Epithelial cell of esophagus (primary cell): ENCODE measurements at places on chromosomes 3 and 15.

- DNase-seq, result no peak
Measured at GRCh38 chr3:133857767-133858166, 37.9 kb downstream of the RAB6B start.

DNA sequence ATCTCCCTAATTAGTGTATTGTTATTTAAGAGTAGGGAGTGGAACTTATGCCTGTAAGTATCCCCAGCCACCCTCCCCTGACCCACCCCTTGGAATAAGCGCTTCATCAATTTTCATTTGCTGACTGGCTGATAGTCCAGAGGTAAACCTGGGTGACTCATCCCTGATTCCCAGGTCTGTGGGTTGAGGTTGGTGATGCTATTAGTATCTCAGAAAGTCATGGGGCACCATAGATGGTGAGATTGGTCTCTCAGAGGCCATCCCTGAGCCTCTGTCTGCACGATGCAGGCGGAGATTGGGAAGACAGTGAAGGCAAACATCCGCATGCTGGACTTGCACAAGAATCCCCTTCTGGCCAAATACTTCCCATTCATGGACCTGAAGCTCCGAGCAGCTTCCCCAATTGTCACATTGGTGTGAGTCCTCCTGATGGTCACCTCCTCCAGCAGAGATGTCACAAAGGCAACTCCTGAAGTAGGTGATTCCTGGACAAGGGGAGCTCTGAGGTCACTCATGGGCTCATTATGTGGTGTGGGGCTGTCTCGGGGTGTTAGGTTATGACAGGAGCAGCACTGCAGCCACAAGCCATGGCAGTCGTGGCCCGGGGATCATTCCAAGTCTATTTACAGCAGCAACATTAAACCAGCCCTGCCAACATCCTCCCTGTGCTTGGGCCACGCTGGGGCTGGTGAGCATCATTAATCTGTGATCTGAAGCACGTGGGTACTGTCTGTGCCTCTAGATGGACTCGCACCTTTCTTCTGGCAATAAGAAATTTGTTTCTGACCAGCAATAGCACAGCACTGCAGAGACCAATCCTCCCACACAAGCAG, 6.8 kb upstream of the TXNRD3 start:
- peak; percentile 15 for DNase-seq

DNA sequence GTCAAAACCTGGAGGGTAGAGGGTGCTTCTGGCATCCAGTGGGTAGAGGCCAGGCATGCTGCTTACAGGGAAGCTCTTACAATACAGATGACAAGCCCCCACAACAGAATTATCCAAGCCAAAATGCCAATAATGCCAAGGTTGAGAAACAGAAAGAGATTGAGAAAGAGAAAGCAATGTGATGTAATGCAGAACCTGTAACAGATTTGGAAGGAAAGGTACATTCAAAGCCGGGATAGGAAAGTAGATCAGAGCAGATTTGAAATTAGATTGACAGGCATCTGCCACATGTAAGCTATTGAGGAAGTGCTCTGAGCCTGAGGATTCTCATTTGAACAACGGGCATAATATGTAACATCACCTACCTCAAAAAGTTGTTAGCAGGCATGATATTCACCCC, 157.9 kb downstream of the FHIT start:
- no peak for DNase-seq

DNA sequence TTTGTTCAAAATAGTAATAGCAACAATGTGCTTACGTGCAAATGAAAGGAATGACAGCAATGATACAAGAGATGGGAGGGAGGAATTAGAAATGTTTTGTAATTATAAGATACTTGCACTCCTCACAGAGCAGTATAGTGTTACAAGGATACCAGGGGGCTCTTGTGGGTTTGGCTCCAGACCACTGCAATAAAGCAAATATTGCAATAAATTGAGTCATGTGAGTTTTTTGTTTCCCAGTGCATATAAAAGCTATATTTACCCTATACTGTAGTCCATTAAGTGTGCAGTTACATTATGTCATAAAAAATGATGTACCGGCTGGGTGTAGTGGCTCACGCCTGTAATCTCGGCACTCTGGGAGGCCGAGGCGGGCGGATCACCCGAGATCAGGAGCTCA, 864.3 kb downstream of the NSUN3 start:
- no peak for DNase-seq

DNA sequence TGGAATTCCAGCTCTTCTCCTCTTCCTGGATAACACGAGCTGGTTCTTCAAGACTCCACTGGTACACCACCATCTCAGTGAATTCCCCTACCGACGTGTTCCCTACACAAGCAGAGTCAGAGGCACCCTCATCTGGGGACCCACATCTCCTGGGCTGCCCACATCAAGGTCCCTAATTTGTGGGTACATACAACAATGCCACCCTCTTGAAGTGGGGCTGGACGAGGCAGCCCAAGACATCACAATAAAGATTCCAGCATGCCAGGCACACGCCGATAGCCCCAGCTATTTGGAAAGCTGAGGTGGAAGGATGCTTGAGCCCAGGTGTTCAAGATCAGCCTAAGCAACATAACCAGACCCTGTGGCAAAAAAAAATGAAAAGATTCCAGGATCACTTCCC, 221.2 kb upstream of the LINGO1 start:
- DNase-seq, result no peak

GRCh38 chr3:122665226-122665786, 15.3 kb upstream of the PARP14 start:
- DNase-seq, result no peak

- DNase-seq, result peak; percentile 81
Measured at GRCh38 chr15:89197503-89197971, 23.8 kb downstream of the RLBP1 start.

DNA sequence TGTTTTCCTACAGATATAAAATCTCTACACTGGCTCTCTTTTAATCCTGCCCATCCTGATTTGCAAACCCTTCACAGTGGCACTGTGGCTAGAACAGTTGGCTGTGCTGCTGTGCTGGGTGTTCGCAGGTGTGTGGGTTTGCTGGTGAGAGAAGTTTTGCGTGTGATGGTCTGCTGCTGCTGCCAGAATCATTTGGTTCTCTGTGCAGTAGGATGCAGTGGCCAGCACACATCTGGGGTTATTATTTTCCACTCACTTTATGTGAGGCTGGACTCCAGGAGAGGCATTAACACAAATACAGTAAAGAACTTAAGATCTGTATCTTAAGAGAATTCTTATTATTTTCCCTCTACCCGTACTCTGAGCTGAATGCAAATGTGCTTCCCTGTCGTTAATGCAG, 16.0 kb upstream of the PSMD6 start:
- no peak for DNase-seq

DNA sequence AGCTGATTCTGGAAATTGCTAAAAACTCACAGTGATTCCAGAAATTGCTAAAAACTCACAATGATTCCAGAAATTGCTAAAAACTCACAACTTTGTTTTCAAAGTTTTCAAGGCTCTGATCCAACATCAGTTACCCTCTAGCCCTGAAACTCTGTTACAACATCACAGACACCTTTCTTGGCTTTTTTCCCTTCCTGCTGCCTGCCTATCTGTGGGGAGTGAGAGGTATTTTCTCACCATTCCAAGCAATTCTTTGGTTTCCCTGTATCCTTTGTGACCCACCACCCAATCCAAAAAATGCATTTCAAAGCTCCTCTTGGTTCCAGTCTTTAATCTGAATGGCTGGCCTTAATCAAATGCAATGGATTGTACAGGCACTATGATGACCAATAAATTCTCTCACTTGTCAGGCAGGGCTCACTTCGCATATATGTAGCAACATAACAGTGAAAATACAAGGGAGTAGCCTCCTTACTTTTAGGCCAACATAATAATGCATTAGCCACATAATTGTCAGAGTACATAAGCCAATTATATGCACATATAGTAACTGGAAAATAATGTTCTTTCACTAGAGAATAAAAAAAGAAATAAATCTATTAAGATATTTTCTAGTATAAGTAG, 1139.0 kb downstream of the ROBO2 start:
- no peak for DNase-seq

GRCh38 chr3:36648241-36649034, 115.9 kb downstream of the DCLK3 start:
- peak; percentile 71 for DNase-seq

GRCh38 chr15:35697549-35698299, 151.8 kb upstream of the DPH6 start:
- peak; percentile 55 for DNase-seq

DNA sequence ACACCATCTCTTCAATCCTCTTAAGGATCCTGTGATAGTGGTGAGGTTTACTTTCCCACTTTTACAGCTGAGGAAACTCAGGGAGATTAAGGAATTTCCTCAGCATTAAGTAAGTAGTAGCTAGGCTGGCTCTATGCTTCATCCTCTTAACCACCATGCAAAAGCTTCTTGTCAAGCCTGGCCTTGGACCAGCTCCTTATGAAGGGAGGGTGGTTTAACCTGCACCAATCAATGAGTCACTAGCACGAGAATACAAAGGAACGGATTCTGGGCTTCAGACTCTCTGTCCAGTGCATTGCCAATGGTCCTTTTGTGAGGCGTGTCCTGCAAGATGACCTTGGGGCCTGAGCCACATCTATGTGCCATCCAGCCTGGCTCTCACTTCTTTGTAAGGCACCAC, 202.0 kb upstream of the CFAP20DC start:
- DNase-seq, result peak; percentile 63

GRCh38 chr3:30691249-30691880, 85.0 kb downstream of the TGFBR2 start:
- no peak for DNase-seq

DNA sequence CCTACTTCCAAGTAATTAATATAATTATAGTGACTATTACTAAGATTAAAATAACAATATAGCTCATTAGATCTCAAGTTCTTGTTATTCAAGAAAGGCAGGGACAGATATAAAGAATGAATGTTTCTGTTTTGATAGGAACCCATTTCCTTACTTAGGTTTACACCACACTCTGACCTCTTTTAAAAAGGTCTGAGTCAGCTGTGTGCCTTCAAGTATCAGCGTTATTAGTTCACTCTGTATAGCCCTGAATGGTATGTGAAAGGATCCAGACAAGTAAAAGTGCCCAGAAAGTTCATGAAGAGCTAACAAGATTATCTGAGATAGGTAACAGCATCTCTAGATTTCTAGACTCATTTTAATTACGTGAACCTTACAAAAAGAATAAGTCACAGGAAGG, 28.9 kb downstream of the PDCD10 start:
- peak; percentile 22 for DNase-seq

- no peak for DNase-seq
Measured at GRCh38 chr15:93583552-93583951, 494.5 kb upstream of the RGMA start.

DNA sequence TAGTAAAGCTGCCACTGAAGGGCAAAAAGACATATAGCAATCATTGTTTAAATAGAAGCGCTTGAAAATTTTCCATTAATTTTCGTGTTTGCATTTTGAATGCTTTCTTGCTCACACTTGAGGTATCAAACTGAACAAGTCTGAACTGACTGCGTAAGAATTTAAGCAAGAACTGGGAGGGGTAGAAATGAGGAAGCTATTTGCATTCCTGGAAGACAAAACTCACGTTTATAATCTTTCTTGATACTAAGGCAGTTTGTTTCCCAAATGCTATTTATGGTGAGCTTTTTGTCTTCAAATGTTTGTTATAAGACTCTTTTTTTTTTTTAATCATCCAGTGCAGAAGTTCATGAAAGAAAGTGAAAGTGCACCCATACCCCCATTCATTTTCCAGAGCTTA, 499.8 kb upstream of the TPRG1 start:
- peak; percentile 71 for DNase-seq

DNA sequence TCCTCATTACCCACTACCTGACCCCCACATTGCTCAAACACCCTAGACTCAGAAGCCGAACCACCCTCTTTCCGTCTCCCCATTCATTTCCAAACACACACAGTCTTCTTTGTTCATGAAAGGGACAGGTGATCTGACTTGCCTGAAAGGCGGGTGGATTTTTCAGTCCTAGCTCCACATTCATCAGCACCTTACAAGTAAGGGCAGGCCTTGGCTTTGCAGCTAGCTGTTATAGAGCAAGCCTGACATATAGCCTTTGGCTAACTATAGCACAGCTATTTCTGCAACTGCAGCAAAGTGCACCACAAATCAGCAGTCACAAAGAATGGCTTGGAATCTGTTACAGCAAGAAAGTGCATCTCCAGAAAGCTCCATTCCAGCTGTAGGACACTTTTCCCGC, 139.8 kb downstream of the XXYLT1 start:
- peak; percentile 96 for DNase-seq

DNA sequence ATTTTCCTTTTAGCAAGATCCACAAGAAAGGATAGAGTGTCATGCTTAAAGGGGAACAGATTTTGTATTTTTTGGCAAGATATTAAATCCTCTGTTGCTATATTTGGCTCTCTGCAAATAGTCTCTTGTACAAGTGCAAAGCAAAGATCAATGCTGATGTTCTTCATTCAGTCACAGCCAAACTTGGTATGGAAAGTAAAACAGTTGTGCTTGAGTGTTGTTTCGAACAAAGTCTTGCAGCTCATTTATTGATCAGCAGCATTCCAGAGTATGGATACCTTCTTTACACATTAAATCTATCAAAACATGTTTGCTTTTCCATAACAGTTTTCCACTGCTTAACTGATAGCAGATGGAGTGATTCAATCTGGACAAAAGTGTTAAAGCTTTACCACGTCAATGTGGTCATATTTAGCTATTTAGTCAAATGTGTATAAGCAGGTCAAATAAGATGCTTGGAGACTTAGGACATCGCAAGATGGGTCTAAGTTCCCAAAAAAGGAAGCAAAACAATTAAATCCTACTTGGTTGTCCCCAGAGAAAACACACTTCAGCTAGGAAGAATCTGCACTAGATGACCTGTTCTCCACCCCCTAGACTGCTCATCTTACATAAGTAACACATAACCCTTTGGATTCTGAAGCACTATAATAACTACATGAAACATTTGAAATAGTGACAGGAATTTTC, 52.4 kb downstream of the VGLL3 start:
- no peak for DNase-seq
